ENCODE measurements at places on chromosomes 7 and 10. TPM values are rescaled to one million over a fixed set of nuclear protein-coding genes. Genes with fewer than 3 reads are reported as not detected.

The LYZL2 gene
- total RNA-seq, result not detected

The OR6V1 gene
- total RNA-seq, result not detected

- no peak for DNase-seq
These were observed 96.8 kb downstream of the GLRX3 start for GRCh38 chr10:130233035-130233360.

GRCh38 chr7:128425850-128426249, 16.1 kb upstream of the IMPDH1 start:
- DNase-seq, result no peak

DNA sequence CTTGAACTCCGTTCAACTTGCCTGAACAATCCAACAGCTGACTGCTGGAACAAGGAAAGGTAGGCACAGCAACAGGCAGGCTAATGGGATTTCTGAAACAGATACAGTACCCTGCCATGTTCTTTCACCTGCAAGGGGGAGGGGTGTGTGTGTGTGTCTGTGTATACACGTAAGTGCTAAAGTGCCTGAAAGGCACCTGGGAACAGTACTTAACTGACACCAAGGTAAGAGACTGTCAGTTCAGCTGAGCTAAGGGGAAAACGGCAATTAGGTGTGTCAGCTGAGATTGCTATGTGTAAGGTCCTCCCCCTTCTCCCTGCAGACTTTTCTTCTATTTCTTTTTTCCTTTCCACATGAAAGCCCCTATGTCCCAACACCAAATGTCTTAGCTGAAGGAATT, 27.0 kb downstream of the NAMPT start:
- no peak for DNase-seq

DNA sequence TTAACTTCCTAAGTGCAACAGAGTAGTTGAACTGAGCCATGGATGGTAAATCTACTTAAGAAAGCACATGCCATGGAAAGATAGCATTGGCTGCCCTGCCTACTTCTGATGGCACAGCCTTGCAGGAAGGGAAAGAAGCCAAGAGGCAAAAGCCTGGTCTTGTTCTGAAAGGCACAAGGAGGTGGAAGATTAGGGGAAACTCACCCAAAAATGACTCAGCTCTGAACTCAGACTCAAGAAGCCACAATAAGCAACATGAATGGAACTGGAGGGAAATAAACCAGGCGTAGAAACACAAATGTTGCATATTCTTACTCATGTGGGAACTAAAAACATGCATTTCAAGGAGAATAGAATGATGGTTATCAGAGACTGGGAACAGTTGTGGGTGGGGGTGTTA, 20.8 kb upstream of the ALOX5 start:
- DNase-seq, result no peak

The HOXA10 gene
- not detected for total RNA-seq

- DNase-seq, result no peak
These were observed 277.0 kb downstream of the WDR11 start for GRCh38 chr10:121128164-121128563.

The OIT3 gene
- 1.4 TPM for total RNA-seq

- no peak for DNase-seq
These were observed 20.0 kb downstream of the HYAL4 start for GRCh38 chr7:123864966-123865365.

The ANKRD61 gene
- not detected for total RNA-seq

GRCh38 chr7:45938626-45939302, 17.7 kb upstream of the IGFBP3 start:
- no peak for DNase-seq

Data from cerebellum (tissue), 4 donors.